ENCODE measurements at places on chromosomes 6 and 20. TPM values are rescaled to one million over a fixed set of nuclear protein-coding genes. Genes with fewer than 3 reads are reported as not detected.

The POLH gene
- total RNA-seq: 14.8 TPM

DNA sequence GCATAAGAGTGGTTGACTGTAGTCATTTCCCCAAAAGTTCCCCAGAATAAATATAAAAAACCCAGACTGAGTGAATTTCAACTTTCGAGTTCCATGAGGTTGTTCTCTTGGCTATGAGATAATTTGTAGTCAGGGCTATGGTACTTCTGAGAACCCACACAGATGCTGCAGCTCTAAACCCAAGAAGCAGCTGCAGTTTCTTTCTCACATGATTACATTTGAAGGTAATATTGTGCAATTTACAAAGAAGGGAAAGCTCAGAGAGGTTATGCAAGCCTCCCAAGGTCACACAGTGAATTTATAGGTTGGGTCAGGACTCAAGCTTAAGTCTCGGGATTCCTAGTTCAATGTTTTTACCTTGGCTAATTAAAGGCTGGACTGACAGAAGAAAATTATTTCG, 29.7 kb upstream of the CD93 start:
- DNase-seq: no peak

DNA sequence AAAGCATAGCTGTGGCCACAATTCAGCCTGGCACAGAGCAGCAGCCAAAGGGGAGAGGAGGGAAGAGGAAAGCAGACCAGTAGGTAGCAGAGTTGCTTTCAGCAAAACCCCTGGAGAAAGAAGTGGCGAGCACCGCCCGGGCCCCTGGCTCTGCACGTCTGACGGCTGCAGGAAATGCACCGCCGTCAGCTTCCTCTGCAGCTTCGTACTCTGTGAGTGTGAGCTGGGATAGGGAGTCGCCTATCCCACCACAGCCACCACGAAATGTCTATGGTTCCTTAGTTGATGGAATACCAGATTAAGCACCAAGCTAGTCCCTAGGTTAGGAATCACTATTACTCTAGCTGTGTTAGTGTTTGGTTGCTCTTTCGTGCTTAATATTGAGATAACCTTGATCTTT, 79.9 kb upstream of the NAA20 start:
- no peak for DNase-seq

GRCh38 chr20:15756754-15757115, 816.5 kb downstream of the KIF16B start:
- DNase-seq: no peak

DNA sequence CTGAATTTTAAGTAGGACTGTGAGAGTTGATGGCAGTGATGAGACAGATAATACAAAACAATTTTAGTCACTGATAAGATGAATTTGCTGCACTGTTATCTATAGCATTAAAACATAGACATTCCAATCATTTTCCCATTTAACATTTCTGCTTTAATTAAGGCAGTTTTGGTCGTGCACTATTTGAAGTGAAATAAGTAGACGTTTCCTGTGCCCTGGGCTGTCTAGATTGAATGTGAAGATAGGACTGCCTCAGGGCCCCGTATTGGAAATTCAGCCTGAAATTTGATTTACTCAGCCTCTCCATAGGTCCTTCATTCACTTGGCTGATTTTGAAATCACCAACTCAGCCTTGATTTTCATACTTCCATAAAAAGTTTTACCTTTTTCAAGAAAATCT, 48.3 kb downstream of the ARID1B start:
- no peak for DNase-seq

DNA sequence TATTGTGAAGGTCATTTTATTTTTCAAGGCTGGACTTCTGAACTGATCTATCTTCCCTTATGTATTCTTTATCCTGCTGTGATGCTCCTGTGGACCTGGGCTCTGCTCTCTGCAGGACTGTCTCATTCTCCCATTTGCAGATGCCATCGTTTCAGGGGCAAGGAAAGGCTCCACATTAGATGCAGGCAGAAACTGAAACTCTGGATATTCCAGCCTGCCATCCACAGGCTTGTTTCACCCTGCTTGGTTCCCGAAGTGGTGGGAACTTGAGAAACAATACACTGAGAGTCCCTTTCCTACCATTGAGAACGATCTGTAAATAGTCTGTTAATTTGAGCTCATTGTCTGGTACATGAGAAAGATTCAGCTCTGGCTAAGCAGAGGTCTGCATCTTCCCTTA, 197.5 kb upstream of the MAN1A1 start:
- DNase-seq: no peak
